ENCODE measurements at places on chromosomes 4 and X.

DNA sequence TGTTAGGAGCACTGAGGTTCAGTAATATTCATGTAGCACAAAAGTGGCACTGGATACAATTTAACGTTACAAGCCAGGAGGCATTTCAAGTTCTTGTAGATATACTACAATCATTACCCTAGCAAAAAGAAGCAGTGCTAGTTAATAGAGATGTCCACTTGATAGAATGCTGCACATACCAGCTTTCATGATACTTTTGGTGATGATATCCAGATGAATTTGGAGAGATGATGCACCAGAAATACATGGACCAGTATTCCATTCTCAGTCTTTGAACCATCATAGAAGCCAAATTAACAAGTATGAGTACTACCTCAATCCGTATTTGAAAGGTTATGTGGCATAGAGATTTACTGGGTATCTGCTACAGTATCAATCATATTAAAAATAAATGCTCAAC is 421.0 kb upstream of the MAGEB18 start:
- no peak for DNase-seq

- DNase-seq, result no peak
These were observed 626.8 kb downstream of the TLL1 start for GRCh38 chr4:166499820-166500219.

GRCh38 chrX:126272795-126273497 is 106.9 kb upstream of the DCAF12L2 start:
- no peak for DNase-seq

- DNase-seq, result no peak
These were observed 24.9 kb upstream of the GPC4 start for GRCh38 chrX:133440081-133440796.

GRCh38 chr4:107586371-107586770 is 133.7 kb downstream of the PAPSS1 start:
- no peak for DNase-seq

DNA sequence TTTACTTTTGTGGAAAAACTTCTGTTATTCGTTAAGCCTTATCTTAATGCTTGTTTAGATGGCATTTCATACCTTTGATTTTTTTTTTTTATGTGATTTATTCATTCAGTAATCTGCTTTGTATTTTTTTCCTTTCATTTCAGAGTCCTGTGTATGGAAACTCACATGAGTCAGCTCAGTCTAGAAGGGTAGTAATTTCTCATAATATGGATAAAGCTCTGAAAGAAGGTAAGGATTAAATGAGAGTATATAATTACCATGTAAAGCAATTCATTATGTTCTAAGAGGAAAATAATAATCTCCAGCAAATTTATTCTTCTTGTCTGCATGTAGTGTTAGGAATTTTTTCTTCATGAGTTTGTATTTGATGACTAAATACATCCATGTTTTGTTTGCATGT is 37.8 kb downstream of the SNX25 start:
- DNase-seq, result no peak

DNA sequence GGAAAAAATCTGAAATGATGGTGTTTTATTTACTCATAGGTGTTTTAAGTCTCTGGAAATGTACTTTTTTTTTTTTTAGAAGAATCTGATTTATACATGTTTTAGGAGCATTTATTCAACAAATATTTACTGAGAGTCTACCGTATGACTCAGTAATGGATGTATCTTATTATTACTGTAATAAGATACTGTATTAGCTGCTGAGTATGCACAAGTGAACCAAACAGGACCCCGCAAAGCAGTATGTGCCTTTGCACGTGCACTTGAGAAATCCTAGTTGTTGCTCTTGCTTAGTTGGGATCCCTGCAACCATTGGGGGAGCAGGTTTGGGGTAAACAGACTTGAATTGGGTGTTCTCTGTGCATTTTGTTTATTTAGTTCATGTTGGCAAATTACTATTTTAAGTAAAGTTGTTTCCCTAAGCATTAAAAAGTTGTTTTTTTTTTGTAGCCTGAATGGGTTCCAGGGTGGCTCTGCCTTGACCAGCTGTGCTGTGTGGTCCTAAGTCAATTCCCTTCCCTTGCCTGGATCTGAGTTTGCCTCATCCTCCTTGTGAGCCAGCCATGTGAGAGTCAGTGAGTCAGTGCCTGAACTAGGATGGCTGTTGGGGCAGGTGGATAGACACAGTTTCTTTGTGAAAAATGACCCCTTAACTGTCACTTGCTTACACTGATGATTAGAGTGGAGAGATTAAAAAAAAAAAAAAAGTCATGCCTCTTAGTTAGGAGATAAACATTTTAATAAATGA is 27.7 kb downstream of the DCUN1D4 start:
- no peak for DNase-seq

- DNase-seq, result peak; percentile 51
These were observed 4.5 kb downstream of the NBDY start for GRCh38 chrX:56733459-56734046.

- no peak for DNase-seq
These were observed at the start of gene DUSP9 for GRCh38 chrX:153646620-153647373. Gene DUSP9, plus strand, starts transcription at chrX:153647203. Its CDS starts 751 bp downstream, at chrX:153647954.

GRCh38 chr4:23774909-23775308 is 114.9 kb downstream of the PPARGC1A start:
- no peak for DNase-seq

GRCh38 chr4:102826105-102826889 is 1.1 kb downstream of the UBE2D3 start:
- no peak for DNase-seq

DNA sequence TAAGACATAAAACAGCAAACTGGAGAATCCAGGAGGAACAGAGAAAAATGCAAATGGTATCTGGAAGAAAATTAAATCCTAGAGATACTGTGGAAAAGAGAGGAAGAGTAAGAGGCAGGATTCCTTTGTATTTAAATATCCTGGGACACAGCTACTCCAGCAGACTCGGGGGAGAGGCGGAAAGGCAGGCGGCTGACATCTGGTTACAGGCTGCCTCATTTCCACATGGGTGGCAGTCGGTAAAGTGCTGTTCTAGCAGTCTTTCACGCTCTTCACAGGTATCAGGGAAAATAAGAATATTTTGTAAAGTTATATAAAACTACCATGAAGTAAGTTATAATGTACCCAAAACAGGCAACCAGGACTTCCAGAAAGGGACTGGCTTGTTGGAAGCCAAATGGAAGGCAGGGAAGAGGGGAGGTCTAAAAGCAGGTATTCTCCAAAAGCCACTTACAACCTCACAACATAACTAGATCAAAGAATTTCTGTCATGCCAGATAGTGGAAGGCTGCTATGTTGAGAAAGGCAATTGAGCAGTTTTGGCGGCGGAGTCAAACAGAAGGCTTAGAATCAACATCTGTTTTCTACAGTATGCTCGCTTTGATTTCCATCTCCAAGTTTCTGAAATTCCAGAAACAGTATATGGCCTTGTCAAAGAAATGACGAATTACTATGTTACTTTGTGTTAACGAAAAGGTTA is 1.3 kb upstream of the TIGD2 start:
- no peak for DNase-seq

- no peak for DNase-seq
These were observed 33.8 kb downstream of the CRLF2 start for GRCh38 chrX:1178580-1179057.

- no peak for DNase-seq
These were observed 166.5 kb upstream of the LDB2 start for GRCh38 chr4:17064959-17065358.

- DNase-seq, result no peak
These were observed 12.4 kb downstream of the RAI2 start for GRCh38 chrX:17848545-17849265.

DNA sequence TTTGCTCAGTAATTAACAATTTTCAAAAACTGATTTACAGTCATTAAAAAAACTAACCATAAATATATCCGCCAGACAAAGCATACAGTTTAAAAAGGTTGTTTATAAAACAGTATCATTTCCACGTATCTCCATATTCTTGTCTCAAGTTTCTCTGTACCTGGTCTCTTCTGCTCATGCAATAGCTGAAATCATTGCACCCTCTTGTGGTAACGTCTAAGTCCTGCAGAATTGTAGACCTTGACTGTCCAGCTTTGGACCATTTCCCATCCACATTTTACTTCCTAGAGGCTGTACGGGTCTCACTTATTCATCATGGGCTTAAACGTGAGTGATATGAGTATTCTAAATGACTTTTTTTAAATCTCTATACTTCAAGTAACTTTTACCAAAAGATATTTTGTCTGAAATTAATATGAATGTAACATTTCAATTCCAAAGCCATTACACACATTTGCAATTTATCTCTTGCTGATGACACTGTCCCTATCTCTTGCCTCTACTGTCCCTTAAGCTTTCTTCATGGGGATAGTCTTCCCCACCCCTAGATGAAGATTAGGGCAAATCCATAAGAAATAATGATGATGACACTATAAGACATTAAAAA is 118.5 kb downstream of the BTC start:
- peak; percentile 10 for DNase-seq

DNA sequence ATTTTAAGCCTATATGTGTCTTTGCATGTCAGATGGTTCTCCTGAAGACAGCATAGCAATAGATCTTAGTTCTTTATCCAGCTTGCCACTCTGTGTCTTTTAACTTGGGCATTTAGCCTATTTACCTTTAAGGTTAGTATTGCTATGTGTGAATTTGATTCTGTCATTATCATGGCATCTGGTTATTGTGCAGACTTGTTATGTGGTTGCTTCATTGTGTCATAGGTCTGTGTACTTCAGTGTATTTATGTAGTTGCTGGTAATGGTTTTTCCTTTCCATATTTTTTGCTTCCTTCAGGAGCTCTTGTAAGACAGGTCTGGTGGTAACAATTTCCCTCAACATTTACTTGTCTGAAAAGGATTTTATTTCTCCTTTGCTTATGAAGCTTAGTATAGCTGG is 1443.5 kb downstream of the FAM133A start:
- no peak for DNase-seq

GRCh38 chr4:156336511-156336910 is 382.8 kb upstream of the CTSO start:
- DNase-seq, result no peak

GRCh38 chr4:151744614-151745013 is 16.2 kb downstream of the GATB start:
- DNase-seq, result no peak

Data from CD4-positive, alpha-beta T cell treated with Interleukin-6 at 100 ng/mL for 8 hours (primary cell).